ENCODE measurements at places on chromosomes 2 and 18.

GRCh38 chr2:27428213-27428977, at the start of gene NRBP1:
NRBP1 (plus strand) TSS chr2:27428631; CDS start chr2:27433274, 4,643 bp downstream.
- DNase-seq, result peak; percentile 84

DNA sequence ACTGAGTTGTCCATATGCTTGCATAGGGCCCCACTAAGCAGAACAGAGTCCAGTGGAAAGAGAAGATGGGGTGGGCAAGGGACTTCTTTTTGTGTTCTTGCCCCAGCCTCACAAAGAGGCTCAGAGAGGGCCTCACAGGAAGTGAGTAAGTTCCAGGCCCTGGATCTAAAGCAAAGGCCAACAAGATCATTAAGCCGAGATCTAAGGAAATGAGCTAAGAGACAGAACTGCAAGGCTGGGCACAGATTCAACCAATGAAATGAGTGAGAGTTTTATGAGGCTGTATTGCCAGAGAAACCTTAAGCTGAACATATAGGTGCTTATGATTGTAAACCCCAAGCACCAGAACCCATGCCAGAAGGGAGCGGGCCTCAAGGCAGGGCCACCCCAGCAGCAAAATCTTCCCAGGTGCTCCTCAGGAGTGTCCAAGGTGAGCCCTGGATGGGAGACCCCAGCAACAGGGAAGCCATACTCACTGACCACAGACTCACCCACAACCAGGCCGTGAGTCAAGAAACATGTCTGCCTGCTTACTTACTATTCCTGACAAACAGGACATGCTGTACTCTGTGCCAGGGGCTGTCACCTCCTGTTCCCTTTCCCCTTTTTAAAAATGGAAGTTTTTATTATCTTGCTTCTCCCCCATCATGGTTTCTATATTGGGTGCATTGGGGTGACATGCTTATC, 40.2 kb downstream of the SLC14A1 start:
- no peak for DNase-seq

GRCh38 chr2:239498981-239499634, 98.3 kb upstream of the HDAC4 start:
- DNase-seq, result no peak

GRCh38 chr2:218645126-218645525, 14.3 kb downstream of the ZNF142 start:
- no peak for DNase-seq

GRCh38 chr2:205017381-205017780, 472.1 kb downstream of the PARD3B start:
- DNase-seq, result peak; percentile 48

GRCh38 chr2:189096769-189097447, 82.7 kb downstream of the COL5A2 start:
- no peak for DNase-seq

GRCh38 chr2:172329774-172330671, 97.4 kb upstream of the ITGA6 start:
- DNase-seq, result peak; percentile 76

DNA sequence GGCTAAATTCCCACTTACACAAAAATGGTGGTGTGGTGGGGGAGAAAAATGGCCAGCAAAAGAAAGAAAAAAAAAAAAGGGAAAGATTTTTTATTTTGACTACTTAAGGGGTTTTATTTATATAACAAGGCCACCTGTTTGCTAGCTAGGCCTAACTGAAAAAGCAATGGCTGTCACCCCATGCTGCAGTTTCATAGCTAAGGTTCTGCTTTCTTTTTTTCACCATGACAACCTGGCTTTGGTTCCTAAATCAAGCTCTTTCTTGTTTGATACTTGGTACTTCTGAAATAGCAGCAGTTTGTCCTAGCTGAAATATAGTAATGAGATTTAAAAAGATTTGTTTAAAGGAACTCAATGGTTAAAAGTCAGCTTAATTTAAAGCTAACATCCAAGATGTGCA, 433.2 kb upstream of the MEX3C start:
- DNase-seq, result no peak

- no peak for DNase-seq
Observed at GRCh38 chr18:57768537-57769326, 34.4 kb downstream of the ATP8B1 start.

DNA sequence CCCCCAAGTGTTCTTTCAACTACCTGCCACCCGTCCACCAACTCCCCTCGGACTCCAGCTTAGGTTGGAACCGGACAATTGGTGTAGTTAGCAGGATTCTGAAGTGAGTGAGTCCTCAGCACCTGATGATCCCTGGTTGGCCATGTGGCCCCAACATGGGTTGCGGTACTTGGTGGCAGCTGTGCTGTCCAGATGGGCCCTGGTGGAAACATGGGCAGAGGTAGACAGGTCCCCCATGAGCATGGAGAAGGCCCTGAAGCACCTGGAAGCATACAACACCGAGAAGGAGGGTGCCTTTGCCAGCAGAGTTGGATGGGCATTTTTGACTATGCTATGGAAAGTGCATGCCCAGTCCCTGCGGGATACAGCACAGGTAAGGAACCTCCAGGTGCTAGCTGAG, 11.0 kb upstream of the C2orf42 start:
- DNase-seq, result no peak

DNA sequence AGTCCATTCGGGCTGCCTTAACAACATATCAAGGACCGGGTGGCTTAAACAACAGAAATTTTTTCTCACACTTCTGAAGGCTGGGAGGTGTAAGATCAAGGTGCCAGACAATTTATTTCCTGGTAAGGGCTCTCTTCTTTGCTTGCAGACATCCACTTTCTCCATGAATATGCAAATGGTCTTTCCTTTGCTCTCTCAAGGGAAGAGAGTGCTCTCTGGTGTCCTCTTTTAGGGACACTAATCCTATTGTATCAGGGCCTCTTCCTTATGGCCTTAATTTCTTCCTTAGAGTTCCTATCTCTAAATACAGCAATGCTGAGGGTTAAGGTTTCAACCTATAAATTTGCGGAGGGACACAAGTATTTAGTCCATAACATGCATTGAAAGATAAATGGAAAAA, 770.8 kb downstream of the DSC3 start:
- DNase-seq, result no peak

GRCh38 chr18:58609536-58609993, 19.3 kb downstream of the ALPK2 start:
- DNase-seq, result no peak

- DNase-seq, result no peak
Observed at GRCh38 chr18:60506682-60507081, 134.1 kb upstream of the MC4R start.

GRCh38 chr18:74573053-74573452, 24.6 kb upstream of the ZNF407 start:
- DNase-seq, result no peak

DNA sequence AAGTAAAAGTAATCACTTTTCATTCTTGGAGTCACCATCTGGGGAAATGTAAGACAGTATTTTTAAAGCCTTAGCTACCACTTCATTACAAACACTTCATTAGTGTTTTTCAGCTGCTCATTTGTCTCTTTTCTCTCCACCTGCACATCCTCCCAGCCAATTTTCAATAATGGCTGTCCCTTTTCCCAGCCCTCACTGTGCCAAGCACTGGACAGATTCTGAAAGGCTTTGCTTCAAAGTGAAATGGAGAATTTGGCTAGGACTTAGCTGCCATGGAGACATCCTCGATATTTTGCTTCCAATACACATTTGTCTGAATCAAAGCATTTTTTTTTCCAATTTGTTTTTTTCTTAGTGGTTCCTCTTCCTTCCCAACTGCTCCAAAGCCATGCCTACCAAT, 272.4 kb upstream of the NRXN1 start:
- DNase-seq, result no peak

DNA sequence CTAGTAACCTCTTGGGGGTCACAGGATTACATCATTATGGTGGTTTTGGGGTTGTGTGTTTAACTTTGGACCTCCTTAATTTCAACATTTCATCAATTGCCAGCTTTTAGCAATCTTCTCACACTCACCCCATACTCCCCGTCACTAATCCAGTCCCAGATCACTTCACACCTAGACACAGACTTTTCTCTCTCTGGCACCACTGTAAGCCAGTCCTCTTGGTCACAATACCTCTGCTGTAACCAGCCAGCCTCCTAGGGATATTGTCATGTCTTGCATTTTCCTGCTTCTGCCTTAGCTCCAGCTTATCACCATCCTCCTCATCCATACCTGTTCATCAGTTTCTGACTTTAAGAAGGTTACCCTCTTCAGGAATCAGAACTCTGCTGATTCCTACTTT, 1.6 kb upstream of the STK17B start:
- no peak for DNase-seq

GRCh38 chr2:763766-764525, 86.7 kb upstream of the TMEM18 start:
- DNase-seq, result no peak

DNA sequence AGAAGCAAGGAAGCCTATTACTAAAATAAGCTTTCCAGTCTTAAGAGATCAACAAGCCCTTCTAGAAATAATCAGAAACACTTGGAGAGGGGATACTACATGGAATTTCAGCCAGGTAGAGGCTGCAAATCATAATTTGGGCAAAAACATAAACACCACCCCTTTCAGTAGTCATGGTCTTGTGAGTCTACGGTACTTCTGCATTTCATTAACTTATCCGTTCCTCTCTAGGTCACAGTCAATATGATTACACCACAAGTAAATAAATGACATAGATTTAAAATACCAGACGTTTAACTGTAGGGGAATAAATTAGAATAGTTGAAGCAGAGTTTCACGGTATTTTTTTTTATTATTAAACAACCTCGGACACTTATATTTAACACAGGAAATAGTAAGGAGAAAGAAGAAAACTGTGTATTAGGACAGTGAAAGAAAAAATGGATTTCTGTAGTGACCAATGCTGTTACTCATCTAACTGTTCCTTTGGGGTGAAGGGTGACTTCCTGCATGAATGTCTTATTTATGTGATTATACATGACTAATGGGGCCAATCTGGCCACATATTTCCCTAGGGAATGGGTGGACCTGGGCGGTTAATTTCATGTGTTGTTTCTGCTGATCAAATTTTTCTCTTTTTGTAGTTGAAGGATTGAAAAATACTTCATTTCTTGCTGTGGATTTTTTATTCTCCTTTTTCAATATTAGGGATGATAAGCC, 456.6 kb upstream of the UBE2E3 start:
- DNase-seq, result no peak

- no peak for DNase-seq
Observed at GRCh38 chr2:68537809-68538208, 70.4 kb downstream of the APLF start.

DNA sequence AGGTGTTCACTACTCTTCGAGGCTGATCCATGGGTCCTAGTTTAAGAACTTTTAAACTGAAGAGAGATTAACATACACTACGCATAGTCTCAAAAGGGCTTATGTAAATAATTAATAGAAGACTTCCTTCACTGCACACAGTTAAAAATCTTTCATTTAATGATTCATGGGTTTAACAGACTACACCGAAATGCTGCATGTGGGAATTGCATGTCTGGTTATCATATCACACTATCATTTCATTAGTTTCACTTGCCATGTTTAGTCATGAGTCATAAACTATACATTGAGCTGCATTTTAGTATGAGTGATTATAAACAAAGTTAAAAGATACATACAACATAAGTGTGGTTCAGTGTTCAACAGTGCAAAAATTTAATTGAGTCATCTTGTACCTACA, 31.2 kb downstream of the GLS start:
- DNase-seq, result no peak

GRCh38 chr18:4106407-4107033, 348.6 kb downstream of the DLGAP1 start:
- DNase-seq, result no peak

DNA sequence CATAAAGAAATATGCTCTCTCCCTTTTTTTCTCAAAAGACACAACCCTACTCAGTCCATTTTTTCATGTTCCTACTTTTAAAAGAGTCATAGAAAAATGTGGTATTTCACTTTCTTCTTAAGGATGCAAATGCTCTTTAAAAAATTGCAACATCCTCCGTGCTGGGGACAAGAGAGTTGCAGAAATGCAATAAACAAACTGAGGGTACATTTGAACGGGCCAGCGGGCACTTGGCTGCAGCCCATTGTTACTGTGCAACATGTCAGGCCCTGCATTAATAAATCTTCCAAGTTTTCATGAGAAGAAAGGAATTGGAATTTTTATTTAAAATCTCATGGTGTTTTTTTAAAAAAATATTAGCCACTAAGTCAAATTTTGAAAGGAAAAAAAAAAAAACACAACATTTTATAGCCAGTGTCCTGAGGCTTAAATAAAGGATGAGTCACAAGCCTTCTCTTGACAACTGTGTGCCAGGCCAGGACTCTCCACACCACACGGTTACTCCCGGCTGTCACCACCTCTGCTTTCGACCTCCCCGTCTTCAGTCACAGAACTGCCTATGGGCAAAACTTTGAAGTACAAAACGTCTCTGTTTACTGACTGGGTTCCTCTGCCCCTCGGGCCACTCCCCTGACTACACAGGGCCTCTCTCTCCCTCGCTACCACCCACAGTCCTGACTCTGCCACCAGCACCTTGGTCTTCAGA, 57.5 kb upstream of the MFF start:
- DNase-seq, result no peak

DNA sequence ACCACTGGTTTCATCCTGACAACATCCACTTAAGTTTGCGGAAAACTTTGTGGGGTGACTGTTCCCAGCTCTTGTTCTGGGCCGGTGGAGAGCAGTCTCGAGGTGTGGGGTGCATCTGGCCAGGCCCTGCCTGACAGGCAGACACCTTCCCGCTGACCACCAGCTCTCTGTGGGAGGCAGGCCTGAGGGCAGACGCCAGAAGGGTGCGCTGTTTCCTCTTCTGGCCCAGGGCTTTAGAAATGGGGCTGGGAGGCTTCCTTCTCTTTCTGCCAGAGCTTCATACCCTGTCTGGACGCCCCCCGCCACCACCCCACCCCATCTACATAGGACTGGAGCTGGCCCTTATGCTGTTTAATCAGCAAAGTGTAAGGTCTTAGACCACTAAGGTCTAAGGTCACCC, 263.8 kb downstream of the LOXHD1 start:
- DNase-seq, result no peak

- peak; percentile 65 for DNase-seq
Observed at GRCh38 chr2:46650556-46651001, 171.2 kb downstream of the TMEM247 start.

GRCh38 chr2:99183025-99183424, 2.0 kb downstream of the MRPL30 start:
- DNase-seq, result no peak

- no peak for DNase-seq
Observed at GRCh38 chr18:45202061-45202460, 413.2 kb upstream of the SLC14A2 start.

DNA sequence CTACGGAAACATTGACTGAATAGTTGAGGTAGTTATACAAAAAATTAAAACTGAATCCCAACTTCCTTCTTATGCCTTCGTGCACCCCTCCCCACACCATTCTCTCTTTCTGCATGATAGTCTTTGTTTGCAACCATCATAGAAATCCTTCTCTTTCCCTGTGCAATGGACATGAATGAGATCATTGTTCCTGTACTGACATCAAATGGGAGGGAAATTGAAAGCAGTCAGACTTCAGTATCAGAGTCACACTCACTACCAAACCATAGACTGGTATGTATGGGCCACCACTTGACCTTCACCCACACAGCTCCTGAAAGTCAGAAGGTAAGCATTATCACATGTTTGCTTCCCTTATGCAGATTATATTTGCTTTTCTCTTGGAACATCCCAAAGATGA, 782.8 kb downstream of the BCL11A start:
- DNase-seq, result no peak

DNA sequence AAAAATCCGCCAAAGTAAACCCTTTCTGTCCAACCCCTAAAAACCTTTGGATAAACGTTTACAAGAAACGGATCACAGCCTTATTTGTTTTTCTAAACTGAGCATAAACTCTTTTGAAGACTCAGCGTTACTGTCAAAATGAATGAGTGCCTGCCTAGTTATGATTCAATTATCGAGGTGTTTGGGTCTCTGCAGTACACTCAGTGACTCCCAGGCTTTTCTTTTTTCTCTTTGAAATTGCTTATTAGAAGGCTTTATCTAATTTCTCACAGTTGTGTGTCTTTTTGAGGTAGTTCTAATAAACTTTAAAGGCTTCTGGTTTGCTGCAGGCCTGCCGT, 663 bp downstream of the RHBDD1 start:
- no peak for DNase-seq
